ENCODE measurements at places on chromosomes 4 and X.
A peak's percentile ranks its signal among the peaks of the same experiment; 100 is the strongest.

- DNase-seq, result no peak
These were observed at the start of gene MSANTD1 for GRCh38 chr4:3248811-3249661. MSANTD1 (plus strand) TSS chr4:3249159; CDS start chr4:3249223, 64 bp downstream.

- no peak for DNase-seq
These were observed 16.5 kb upstream of the VAMP7 start for GRCh38 chrX:155864655-155865054.

- DNase-seq, result no peak
These were observed 192.2 kb downstream of the FGF13 start for GRCh38 chrX:138519296-138519695.

DNA sequence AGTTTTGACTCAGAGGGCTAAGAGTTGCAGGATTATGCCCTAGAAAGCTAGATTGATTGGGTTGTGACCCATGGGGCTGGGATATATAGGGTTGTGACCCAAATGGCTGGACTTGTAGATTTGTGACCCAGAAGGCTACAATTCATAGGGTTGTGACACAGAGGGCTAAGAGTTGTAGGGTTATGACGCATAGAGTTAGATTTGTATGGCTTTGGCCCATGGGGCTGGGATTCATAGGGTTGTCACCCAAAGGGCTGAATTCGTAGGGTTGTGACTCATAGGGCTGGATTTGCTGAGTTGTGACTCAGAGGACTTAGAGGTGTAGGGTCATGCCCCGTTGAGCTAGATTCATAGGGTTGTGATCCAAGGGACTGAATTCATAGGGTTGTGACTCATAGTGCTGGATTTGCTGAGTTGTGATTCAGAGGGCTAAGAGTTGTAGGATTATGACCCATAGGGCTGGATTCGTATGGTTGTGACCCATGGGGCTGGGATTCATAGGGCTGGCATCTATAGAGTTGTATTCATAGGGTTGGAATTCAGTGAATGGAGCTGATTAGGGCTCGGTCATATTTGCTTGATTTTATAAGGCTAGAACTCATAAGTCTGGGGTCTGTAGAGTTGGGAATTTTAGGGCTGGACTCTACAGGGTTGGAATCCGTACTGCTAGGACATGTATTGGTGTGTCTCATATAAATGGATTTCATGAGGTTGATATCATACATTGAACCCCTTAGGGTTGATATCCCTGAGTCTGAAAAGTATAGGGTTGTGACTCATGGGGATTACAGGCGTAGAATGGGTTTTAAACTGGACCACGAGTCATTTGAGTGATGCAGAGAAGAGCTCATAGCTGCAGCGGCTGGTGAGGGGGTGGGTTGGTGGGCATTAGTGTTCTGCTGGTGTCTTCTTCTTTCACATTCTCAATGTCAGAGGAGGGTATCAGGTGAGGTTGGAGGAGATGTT, 125.7 kb downstream of the CRLF2 start:
- DNase-seq, result no peak

- DNase-seq, result no peak
These were observed 52.8 kb upstream of the CD99 start for GRCh38 chrX:2638279-2638678.

DNA sequence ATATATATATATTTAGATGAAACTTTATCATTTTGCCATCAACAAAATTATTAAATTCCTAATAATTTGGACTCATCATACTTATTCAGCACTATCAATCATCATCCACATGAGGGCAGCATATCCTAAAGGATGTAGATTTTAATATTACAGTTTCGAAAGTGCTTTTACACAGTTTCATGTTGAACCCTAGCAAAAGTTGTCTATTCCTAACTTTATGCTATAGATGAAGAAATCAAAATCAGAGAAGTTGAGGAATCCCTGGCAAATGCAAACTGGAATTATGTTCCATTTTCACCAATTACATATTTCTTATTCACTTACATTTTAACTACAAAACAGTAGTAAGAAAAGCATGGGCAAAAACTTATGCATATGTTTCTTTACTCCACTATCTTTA, 36.6 kb upstream of the UGT2A1 start:
- peak; percentile 70 for DNase-seq

- no peak for DNase-seq
These were observed 73.1 kb downstream of the METTL14 start for GRCh38 chr4:118758293-118758692.

DNA sequence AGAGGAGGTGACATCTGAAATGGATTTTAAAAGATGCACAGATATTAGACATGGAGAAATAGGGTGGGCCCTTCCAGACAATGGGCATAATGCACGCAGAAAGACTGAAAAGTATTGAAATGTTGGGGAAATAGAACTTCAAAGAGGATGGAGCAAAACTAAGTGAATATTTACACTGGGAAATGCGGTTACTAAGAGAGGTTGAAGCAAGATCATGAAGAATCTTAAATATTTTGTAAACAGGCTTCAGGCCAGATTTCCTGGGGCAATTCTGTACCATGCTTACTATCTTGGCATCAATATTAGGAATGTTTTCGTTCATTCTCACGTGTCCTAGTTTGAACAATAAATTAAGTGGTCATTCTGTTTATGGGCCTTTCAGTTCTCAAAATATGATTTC, 216.3 kb downstream of the ADAMTS3 start:
- DNase-seq, result no peak

Measured in hematopoietic multipotent progenitor cell treated with erythropoietin and hydrocortisone succinate and interleukin-3 and kit ligand, for 8 days (in vitro differentiated cells).